ENCODE measurements at places on chromosomes 4 and X.

DNA sequence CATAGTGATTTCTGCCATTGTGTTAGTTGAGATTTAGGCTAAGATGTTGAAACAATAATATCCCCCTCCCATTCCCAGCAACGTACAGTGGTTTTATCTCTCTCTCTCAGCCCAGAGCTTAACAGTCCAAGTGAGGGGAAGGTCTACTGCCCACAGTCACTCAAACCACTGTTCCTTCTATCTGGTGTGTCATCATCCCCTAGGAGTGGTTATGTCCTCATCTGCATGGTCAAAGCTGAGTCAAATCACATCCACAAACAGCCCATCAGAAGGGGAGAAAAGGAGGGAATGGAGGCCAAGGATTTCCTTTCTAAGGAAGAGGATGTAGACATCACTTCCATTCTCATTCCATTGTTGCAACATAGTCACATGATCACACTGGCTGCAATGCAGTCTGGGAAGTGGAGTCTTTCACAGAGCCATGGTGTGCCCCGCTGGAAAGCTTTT is 42.8 kb upstream of the CHRNA9 start:
- peak; percentile 48 for DNase-seq

DNA sequence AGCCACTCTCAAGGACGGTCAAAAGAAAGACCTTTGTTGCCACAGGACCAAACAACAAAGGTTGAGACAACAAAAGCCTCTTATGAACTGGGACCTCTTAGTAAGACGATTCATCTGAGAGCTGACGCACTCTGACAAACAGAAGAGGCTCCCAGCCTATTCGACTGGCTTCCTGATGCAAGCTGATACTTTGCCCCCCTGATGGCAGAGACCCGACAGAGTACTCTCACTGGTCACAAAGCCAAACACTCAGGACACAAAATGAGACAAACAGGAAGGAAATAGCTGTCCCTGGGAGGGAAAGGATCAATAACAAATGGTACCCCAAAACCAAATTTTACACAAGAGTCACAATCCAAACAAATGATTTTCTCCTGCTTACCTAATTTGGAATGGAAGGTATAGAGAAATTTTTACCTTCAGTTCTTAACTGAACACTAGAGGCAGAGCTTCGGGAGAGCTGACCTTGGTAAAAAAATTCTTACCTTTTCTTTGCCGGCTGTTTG is 75.2 kb upstream of the PLAC8 start:
- DNase-seq: no peak

DNA sequence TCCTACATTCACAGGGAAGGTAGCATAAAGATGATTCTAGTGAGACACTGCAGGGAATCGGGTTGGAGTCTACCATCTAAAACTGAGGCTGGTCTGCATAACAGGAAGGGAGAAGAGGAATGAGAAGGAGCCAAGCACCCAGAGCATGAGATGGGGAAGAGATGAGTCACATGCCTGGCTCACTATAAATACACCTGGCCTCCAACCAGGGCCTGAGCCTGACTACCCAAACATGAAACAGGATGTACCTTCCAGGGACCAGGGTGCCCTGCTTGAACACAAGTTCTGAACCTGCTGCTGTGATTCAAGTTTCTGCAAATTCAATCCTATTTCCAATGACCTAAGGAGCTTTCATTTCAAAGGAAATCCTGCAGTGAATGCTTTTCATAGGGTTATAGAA is 24.9 kb downstream of the CD99L2 start:
- peak; percentile 39 for DNase-seq

- DNase-seq: no peak
Observed at GRCh38 chr4:184329235-184329634, 111.6 kb upstream of the ENPP6 start.

DNA sequence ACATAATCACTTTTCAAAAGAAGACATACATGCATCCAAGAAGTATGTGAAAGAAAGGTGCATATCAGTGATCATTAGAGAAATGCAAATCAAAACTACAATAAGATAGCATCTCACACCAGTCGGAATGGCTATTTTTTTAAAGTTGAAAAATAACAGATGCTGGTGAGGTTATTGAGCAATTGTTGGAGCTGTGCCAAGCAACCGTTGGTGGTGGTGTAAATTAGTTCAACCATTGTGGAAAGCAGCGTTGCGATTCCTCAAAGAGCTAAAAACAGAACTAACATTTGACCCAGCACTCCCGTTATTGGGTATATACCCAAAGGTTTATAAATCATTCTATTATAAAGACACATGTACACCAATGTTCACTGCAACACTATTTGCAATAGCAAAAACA is 14.2 kb downstream of the COX7B2 start:
- no peak for DNase-seq

GRCh38 chrX:117998171-117998570 is 118.4 kb downstream of the KLHL13 start:
- no peak for DNase-seq

- DNase-seq: no peak
Observed at GRCh38 chr4:108117418-108118182, 51.1 kb downstream of the LEF1 start.

DNA sequence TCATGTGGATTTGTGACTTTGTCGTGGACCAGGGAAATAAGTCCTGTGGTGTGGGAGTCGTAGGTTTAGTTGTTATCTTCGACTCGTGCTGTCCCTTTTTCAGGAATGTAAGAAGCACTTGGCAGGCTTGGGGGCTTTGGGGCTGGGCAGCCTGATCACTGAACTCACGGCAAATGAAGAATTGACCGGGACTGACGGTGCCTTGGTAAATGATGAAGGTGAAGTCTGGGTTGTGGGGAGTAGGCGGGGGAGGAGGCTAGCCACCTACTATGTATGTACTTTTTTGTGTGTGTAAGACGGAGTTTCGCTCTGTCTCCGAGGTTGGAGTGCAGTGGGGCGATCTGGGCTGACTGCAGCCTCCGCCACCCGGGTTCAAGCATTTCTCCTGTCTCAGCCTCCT is 1.2 kb downstream of the TAF1 start:
- peak; percentile 5 for DNase-seq

DNA sequence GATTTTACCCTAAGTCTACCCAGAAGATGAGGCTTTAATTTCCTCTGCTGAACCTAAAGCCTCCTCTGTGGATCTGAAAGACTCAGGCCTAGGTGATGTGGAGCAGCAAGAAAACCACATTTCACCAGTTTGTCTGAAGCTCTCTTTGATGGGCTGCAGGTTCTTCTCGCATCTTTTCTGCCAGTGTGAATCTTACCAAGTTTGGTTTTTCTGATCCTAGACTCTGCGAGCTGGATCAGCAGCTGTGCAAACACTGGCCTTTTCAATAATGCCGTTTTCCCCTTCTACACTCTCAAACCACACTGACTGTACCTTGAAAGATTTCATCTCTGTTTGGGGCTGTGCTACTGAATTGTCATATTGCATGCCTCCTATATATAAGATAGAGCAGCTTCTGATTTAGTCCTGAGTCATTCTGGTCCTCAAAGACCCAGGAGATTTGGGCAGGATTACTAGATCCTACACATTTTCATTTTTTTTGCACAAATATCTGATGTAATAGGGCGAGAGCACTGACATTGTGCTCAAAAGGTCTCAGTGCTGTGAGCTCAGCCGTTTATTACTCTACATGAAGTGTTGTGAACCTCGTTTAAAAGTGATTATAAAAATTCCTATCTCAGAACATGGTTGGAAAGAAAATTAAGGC is 133.6 kb upstream of the FAM9C start:
- no peak for DNase-seq

DNA sequence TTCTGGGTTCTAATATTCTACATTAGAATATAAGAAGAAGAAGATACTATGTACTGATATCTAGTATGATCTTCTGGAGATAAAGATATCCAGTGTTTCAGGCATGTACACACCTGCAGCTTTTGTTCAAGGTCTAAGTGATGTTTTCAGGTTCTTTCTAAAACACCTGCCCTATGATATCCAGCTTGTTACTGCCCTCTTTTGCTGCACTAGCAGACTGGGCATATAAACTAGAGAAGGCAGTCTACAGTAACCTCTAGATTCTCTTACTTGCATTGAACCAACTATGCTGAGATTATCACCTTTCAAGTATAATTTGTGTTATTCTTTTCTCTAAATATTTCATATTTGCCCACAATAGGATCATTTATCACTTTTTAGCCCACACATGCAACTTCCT is 1.9 kb upstream of the FRYL start:
- no peak for DNase-seq

DNA sequence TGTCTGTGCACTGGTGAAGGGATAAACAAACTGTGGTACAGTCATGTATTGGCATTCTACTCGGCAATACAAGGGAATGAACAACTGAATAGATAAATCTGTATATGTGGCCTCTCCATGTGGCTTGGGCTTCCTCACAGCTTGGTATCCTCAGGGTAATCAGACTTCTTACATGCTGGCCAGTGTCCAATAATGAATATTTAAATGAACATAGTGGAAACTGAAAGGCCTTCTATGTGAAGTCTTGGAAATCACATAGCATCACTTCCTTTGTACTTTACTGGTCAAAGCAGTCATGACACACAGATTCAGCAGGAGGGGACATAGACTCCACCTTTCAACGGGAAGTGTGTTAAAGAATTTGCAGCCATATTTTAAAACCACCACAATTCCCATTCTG is 33.4 kb upstream of the GPR101 start:
- DNase-seq: no peak

DNA sequence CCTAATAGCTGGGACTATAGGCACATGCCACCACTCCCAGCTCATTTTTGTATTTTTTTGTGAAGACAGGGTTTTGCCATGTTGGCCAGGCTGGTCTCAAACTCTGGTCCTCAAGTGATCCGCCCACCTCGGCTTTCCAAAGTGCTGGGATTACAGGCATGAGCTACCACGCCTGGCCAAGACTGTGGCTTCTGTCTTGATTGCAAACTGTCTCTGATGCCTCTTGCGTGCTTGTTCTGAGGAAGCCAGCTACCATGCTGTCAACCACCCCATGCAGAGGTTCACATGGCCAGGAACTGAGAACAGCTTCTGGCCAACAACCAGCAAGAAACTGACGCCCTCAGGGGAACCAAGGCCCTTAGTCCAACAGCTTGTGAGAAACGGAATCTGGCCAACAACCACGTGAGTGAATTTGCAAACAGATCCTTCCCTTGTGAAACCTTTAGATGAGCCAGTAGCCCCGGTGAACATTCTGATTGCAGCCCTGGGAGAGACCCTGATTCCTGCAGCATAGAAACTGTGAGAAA is 71.2 kb downstream of the SUPT20HL2 start:
- DNase-seq: peak; percentile 93

DNA sequence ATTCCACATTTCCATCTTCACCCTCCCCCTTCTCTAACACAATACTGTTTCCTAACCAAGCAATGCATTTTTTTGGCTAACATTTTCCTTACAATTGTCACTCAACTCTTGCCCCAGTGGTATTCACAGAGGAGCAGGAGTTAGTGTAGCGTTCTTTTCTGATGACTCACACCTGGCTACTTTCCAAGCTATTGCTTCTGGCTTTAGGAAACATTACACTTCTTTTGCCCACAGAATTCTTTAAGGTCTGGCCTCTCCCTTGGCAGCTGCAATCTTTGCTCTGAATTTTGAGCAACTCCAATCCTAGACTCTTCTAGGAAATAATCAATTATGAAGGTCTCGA is 27.5 kb upstream of the PDGFC start:
- peak; percentile 100 for DNase-seq

GRCh38 chr4:100106982-100107381 is 83.3 kb downstream of the DDIT4L start:
- DNase-seq: no peak

DNA sequence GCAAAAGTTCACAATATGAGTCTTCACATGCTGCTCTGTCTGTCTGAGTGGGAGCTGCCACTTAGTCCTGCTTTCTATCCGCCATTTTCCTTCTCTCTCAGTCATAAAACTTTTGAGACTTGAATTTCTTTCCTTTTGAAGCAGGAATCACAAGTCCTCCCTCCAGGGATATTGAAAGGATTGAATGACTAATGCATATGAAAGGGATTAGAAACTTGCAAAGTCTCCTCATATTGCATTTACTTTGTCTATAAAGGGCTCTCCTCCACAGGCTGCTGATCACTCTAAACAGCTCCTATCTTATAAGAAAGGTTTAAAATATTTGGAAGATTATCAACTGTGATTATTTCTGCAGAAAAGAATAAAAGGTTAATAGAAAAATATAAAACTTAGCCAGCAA is 879.1 kb downstream of the ARAP2 start:
- no peak for DNase-seq

GRCh38 chr4:179272282-179272681 is 1830.0 kb upstream of the AGA start:
- no peak for DNase-seq

DNA sequence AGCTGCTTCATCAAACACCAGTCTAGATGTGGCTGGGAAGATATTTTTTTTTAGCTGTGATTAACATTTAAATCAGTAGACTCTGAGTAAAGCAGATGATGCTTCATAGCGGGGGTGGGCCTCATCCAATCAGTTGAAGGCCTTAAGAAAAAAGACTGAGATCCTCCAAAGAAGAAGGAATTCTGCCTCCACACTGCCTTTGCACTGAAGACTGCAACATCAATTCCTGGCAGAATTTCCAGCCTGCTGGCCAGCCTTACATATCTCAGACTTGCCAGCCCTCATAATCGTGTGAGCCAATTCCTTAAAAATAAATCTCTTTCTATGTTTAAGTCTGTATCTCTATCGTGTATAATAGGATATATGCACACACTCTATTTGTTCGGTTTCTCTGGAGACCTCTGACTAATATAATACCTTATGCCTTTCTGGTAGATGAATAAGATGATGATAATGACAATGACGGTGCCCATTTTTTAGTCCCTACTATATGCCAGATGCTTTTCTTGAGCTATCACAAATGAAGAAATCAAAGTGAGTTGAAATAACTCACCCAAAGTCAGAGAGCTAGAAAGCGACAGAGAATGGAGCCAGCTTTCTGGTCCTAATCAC is 66.1 kb upstream of the SOD3 start:
- DNase-seq: peak; percentile 91

- DNase-seq: no peak
Observed at GRCh38 chr4:22921936-22922335, 229.2 kb downstream of the GBA3 start.

DNA sequence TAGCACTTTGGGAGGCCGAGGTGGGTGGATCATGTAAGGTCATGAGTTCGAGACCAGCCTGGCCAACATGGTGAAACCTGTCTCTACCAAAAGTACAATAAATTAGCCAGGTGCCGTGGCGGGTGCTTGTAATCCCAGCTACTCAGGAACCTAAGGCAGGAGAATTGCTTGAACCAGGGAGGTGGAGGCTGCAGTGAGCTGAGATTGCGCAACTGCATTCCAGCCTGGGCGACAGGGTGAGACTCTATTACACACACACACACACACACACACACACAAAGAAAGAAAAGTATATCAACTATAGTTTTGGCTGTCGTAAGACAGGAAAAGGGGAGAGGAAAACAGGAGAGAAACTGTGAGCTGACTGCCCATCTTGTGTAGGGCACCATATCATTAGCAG is 171.7 kb downstream of the ADAMTS3 start:
- no peak for DNase-seq

GRCh38 chr4:151721916-151722315 is 38.9 kb downstream of the GATB start:
- no peak for DNase-seq
